ENCODE measurements at places on chromosomes 12 and 14.

GRCh38 chr14:53304726-53305381 is 151.7 kb upstream of the DDHD1 start:
- DNase-seq, result no peak

DNA sequence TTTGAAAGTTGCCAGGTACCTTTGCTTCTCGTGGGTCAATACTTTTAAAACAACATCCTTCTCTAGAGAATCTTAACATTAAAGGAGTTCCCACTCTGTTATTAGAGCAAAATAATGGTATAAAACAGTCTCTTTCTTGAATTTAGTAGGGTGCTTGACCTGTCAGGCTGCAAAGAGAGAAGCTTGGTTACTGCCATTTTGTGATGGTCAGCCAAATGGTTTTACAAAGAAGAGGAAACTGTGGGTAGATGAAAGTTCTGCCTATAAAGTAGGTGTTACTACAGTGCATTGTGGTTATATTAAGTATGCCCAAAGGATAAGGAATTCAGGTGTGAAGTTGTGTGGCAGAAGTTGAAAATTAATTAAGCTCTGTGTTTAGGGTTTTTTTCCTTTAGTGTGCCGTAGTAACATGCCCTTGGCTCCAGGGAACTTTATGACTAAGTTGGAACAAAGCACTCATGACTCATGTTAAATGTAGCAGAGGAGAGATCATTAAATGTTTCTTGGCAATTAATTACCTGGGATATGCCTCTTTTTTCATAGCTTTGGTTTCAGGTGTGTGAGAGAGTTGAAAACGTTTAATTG is 354.0 kb upstream of the KITLG start:
- no peak for DNase-seq

DNA sequence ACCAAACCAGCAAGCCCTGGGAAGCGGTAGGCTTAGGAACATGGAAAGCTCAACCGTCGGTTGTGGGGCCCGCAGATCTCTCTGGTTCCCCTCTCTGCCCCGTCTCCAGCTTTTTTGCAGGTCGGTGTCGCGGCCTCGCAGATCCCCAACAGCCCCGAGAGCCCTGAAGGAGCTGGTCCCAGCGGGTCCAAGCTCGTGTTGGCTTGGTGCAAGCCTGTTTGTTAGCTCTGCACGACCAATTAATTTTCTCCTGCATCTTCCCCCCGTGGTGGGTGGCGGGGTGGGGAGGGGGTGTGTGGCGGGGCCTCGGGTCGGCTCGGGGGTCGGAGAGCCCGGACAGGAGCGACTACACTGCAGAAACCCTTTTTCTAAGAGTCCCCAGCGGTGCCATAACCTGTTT is 449 bp upstream of the SLC24A4 start:
- no peak for DNase-seq

DNA sequence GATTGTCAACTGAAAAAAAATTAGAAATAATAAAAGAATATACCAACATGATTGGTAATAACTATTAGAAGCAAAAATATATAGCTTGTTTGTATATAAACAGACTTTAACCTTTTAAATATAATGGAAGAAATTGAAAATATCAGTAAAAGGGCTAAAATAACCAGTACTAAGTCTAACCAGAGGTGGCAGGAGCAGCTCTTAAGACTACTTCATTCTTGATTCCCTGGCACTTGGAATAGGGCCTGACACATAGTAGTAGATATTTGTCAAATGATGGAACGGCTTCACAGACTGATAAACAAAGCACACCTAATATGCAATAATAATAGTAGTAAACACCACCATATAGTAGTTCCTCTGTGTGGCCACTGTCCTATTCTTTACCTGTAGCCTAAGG is 9.4 kb downstream of the TMEM63C start:
- DNase-seq, result no peak

DNA sequence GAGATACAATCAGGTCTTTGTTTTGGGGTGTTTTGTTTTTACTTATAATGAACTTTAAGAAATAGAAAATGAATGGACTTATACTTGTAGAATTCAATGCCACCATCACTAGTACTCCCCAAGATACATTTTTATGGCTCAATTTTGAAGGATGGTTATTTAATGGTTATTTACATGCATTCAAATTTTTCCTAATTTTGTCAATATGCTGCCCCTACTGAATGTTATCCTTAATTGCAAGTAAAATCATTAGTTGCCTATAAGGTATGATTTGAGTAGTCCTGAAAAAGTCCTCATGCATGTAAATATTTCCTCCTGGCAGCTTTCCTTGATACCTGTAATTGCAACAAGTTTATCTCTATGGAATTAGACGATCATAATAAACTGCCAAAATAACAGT is 391.2 kb downstream of the BCAT1 start:
- DNase-seq, result no peak

DNA sequence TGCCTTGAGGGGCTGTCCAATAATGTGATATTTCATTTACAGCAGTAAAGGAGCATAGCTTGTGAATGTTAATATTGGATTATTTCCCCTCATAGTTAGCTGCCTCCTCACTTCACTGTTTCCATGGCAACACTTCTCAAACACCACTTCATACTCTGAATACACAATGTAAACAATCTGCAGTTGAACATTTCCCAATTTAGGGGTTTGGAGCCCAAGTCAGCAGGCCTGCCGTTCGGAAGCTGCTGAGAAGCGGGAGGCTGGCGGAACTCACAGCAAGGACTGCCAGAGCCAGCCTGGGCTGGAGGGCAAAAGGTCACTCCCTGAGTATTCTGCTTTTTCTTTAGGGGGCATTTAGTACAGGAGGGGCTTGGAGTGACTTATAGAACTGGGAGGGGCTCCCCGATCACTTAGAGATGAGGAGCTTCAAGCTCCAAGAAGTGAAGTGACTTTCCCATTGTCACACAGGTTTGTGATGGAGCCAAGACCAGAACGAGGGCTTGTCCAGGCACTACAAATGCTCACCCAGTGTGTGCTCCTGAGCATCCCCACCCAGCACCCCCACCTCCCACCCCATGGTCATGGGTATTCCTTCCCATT is 12.1 kb upstream of the SLC24A4 start:
- DNase-seq, result no peak

DNA sequence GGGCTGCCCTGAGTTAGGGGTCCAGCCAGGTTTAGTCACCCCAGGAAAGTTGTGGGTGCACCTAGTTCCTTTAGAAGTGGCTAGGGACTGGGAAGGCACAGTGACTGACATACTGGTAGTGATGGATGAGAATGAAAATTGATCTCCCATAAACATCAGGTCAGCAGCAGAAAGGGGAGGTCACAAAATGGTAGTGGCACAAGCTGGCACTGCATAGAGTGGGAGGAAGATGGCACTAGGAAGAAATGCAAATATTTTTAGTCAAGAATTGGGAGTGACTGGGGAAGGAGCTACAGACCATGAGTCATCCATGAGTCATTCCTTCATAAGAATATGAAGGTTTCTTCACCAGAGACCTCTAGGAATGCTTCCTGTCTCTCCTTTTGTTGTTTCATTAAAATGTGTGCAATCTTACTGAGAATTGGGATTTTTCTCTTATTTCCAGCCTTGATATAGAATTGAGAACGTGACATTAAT is 198.3 kb upstream of the AMIGO2 start:
- DNase-seq, result peak; percentile 48

DNA sequence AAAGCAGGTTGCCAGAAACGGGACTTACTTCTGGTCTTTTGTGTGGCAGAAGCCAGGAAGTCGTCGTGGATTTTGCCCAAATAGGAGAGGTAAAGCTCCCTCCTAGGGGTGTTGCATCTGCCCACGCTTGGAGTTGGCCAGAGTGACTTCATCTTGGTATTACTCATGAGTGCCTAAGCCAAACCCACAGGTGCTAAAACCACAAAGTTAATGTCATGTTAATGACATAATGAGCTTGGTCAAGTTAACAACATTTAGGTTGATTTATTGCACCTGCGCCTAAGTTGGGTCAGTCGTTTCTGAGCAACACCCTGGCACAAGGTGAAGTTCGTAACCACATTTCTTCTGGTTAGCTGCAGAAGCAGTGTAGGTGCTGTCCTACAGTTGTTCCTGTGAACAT is 225.2 kb downstream of the FUT8 start:
- DNase-seq, result peak; percentile 35

DNA sequence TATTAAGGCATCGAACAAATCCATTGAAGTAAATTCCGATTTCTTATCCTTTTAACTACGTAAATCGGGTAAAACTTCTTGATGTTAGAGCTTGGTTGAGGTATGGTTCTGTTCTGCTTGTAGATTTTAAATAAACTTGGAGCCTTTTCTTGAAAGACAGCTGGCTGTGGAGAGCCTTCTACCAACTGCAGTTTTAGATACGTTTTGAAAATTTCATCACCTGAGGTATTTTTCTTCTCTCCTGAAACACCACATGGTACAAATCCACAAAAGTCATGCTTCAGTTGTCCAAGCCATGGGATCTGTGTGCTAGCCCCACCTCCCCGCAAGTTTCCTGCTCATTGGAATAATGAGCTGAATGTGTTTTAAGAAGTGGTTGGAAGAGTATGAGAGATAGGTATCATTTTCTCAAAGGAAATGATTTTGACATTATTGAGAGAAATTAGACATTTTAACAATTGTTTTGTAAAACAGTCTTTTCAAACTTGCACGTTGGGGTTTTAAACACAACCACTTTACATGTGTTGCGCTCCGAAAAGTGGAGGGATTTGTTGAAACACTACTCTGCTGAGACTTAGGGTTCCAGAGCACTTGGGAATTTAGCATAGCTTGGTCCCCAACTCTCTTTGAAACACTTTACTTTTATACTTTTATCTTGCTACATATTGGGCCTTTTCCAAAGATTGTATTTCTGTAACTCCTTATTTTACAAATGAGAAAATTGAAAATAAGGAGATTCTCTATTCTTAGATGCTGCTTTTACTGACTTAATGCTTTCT is 1.4 kb downstream of the PPM1A start:
- no peak for DNase-seq

DNA sequence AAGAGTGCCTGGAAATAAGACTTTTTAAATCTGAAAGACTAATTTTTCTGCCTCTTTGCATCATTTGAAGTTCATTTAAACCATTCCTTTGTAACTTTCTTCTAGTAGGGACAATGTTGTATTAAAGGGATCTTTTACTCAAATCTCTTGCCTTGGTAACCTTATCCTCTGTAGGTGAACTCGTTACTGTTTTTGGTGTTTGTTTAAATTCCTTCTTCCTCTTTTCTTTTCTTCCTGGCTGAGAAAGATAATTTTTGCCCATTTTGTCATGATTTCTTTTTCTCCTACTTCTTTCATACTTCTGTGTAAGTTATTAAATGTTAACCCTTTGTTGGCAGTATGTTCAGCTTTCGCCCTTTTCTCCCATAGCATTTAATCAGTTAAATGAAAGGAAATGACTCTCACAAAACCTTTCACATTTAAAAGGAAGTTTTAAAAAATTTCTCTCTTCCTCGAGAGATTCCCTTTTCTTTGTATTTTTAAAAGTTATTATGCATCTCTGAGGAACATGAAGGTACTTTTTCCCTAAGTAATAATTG is 10.3 kb downstream of the VEZT start:
- DNase-seq, result no peak

GRCh38 chr14:39243831-39244230 is 10.1 kb downstream of the MIA2 start:
- DNase-seq, result no peak
